ENCODE measurements at places on chromosomes 16 and 17.

DNA sequence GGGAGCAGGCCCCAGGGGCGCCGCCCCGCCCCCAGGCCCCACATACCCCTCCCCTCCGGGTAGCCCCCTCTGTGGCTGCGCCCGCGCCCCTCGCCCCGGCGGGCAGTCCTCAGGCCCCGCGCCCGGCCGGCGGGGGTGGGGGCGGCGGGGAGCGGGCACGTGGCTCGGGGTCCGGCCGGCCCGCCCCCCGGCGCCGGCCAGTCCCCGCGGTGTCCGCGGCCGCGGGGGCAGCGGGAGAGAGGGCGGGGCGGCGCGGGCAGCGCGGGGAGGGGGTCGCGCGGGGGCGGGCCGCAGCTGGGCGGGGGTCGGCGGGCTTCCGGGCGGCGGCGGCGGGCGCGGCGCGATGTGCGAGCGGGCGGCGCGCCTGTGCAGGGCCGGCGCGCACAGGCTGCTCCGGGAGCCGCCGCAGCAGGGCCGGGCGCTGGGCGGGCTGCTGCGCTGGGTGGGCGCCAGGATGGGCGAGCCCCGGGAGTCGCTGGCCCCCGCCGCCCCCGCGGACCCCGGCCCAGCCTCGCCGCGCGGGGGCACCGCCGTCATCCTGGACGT is 335 bp downstream of the NECAB2 start:
- DNase-seq = no peak

DNA sequence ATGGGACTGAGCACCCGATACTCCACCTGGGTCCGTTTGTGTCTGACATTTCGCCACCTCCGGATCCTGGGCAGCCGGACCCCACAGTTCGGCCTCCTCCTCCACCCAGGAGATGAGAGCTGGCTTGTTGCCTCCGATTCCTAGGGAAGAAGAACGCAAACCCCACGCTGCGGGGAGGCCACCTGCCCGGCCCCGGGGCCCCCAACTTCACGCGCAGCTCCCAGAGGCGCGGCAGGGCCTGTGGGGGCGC is 542 bp downstream of the ZNF764 start:
- no peak for DNase-seq

- DNase-seq = no peak
These were observed 122.8 kb upstream of the HS3ST4 start for GRCh38 chr16:25568991-25569390.

DNA sequence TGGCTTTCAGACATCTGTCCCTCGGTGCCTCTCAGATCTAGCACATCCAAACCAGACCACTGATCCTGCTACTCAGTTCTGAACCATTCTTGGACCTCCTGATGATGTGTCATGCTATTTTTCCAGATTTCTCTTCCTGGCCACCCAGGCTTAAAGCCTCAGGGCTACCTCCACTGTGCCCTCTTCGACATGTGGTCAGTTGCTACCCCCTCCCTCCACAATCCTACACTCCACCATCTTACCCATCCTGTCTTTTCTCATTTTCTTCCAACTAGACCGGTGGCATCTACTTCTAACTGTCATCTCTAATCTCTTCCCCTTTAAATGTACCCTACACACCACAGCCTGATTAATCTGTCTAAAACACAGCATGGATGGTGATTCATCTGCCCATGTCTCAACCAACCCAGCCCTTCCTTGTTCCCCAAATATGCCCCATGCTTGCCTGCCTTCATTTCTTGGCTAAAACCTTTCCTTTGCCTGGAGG is 478.6 kb downstream of the SLC39A11 start:
- no peak for DNase-seq

GRCh38 chr16:31323959-31324629 is 30.9 kb upstream of the ITGAX start:
- DNase-seq = no peak

DNA sequence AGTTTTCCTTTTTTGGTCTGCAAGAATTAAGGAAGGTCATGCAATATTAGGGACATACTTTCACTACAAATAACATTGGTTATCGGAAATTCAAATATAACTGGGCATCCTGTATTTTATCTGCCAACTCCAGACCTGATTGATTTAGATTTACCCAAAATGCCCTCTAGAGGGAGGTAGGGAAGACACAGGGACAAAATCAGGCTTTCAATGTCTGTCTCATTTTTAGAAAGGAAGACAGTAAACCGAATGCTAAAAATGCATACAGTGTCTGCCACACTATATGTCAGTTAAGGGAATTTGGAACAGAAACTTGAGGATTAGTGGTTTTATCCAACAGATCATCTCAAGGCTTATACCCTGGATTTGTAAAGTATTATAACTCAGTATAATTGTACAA is 161.7 kb upstream of the SOX9 start:
- DNase-seq = no peak

DNA sequence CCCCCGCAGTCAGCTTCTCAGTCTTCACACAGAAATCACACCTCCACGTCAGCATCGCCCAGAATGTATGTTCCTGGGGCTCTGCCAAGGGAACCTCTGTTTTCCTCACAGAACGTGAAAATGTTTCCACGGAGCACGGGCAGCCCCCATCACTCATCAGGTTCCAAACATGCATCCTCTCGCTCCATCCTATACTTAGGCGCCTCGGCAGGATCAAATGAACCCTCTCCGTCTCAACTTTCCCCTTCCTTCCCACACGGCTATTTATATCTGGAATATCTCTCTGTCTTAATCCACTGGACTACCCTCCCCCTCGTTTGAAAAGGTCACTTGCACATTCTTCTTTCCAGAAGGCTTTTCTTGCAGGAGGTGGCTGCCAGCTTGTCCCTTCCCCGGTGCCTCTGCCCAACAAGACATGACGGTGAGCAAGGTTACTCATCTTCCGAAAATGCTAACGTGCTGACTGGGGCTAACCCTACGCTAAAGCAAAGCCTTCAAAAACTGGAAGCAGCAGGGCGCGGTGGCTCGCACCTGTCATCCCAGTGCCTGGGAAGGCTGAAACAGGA is 21.6 kb downstream of the NXN start:
- DNase-seq = no peak

- no peak for DNase-seq
These were observed 484 bp upstream of the NUDT7 start for GRCh38 chr16:77721752-77722308.

DNA sequence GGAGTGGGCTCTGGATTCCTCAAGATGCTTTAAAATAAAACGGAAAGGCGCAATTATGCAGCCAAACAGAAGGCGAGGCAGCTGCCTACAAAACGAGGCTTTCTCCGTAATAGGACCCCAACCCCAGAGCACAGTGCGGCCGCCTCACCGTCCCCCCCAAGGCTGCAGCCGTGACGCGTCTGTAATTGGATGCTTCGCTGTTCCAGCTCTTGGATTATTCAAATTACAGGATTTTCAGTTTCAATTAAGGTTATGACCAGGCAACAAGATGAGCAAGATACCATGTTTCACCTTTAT is 37.3 kb upstream of the ABR start:
- DNase-seq = no peak

DNA sequence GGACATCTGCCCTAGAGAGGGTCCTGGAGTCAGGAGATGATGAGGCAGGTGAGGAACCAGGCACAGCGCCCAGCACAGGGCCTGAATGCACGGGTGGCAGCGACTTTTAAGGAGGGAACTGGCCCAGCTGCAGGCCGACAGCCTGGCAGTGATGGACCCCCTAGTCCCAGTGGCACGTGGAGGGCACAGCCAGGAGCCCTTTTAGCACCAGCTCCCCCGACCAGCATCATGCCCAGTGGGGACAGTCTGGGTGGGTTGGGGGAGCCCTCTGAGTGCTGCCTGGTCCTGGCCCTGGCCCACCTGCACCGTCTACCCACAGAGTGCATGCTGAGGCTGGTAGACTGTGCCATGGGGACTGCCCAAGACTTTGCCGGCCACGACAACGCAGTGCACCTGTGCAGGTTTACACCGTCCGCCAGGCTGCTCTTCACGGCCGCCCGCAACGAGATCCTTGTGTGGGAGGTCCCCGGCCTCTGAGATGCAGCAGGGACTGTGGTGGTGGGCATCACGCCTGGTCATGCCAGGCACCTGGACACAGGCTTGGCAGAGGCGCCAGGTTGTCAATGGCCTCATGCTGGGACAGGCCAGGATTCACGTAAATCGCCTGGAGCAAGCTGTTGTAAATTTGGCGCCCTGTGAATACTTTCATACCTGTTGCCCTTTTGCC is 686 bp upstream of the RHOT2 start:
- DNase-seq = no peak

DNA sequence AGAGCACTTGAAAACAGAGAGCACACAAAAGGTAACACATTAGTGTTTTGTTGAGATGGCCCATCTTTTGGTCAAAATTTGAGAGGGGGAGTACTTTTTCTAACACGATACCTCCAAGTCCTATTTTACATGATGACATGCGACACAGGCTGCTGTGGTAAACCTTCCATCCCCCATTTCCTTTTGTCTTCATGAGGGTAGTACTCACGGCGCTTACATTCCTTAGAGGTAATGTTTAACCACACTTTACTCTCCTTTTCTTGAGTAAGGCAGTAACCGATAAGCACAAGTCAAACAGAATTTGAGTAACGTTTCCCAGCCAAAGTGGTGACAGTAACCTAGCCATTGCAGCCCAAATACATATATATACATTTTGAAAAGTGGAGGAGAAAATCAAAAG is 35.8 kb upstream of the PITPNM3 start:
- no peak for DNase-seq

- DNase-seq = no peak
These were observed 330.8 kb upstream of the WSB1 start for GRCh38 chr17:26963163-26963503.

DNA sequence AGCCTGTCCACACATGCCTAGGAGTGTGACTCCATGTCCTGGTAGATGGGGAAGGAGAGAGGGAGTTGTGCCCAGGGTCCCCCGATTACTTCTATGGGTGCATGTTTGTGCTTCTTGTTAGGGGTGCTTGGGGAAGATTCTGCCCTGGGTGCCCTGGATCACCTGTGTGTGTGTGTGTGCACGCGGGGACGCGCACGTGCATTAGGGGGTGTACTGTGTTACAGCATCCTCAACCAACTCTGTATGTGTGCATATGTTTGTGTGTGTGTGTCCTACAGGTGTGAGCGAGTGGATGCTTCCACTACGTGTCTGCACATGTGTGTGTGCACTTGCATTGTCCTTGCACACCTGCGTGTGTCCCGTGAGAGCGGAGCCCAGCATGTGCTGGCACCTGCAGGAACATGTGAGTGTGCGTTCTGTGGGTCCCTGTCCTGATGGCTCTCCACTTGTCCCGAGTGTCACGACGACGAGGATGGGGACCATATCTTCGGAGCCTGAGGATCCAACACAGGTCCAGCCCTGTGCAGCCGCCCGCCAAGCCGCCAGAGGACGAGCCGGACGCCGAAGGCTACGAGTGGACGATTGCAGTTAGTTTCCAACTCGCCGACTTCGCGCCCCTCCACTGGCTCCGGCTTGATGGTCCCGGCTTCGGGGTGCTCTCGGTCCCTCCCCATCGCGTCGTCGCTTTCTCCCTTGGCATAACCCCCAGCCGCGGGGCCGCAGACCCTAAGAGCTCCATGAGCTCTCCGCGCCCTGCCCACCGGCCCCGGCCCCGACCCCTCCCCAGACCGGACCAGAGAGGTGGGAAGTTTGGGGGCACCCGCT is 6.0 kb upstream of the TBC1D3B start:
- DNase-seq = no peak

- DNase-seq = no peak
These were observed 8.1 kb downstream of the CYGB start for GRCh38 chr17:76529224-76530094.

- peak; percentile 45 for DNase-seq
These were observed 105.2 kb downstream of the RPTOR start for GRCh38 chr17:80649672-80650330.

GRCh38 chr17:61168506-61168905 is 231.1 kb upstream of the TBX2 start:
- DNase-seq = no peak

- no peak for DNase-seq
These were observed 241.7 kb downstream of the SOX9 start for GRCh38 chr17:72362376-72363088.

GRCh38 chr16:66751992-66752322 is 548 bp upstream of the DYNC1LI2 start:
- no peak for DNase-seq

- no peak for DNase-seq
These were observed 12.2 kb downstream of the ENGASE start for GRCh38 chr17:79086609-79087427.

GRCh38 chr17:74431568-74432423 is at the start of gene GPRC5C:
Gene GPRC5C (plus strand): TSS chr17:74432088. CDS start chr17:74439777, 7,689 bp downstream.
- DNase-seq = no peak
